ENCODE measurements at places on chromosomes 4 and X.

DNA sequence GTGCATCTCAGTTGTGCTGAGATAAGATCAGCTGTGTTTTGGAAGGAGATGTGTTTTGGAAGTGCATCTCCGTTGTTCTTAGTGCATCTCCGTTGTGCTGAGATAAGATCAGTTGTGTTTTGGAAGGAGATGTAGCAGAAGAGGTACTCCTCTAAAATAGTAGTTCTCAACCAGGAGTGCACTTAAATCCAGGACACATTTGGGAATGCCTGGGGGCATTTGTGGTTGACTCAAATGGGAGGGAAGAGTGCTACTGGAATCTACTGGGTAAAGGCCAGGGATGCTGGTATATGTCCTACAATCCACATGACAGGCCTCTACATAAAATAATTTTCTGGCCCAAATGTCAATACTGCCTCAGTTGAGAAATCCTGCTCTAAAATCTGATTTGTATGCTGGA, 70.8 kb upstream of the CHRDL1 start:
- DNase-seq, result no peak

- no peak for DNase-seq
Measured at GRCh38 chr4:179095585-179096221, 1653.5 kb upstream of the AGA start.

GRCh38 chrX:10395179-10395578, 225.2 kb downstream of the MID1 start:
- DNase-seq, result no peak

DNA sequence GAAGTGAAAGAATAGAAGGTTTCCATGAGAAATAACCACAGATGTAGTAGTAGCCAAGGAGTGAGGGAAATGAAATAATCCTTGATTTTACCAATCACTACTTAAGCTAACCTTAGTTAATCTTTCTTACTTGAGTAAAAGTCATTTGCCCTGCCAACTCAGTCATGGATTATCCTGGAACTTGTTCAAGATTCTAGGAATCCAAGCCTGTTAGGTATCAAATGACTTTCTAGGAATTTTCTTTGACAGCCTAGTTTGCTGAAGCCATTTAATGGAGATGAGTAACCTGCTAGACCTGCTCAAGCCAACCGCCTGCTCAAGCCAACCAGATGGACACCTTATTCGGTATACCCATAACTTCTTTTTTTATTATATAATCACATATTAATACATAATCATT, 180.5 kb downstream of the KLHL13 start:
- no peak for DNase-seq

GRCh38 chrX:46624090-46624786, 50.7 kb downstream of the CHST7 start:
- DNase-seq, result no peak

- DNase-seq, result no peak
Measured at GRCh38 chr4:75823812-75824211, 78.4 kb downstream of the PPEF2 start.

- no peak for DNase-seq
Measured at GRCh38 chr4:62191451-62192240, 991.5 kb downstream of the ADGRL3 start.

DNA sequence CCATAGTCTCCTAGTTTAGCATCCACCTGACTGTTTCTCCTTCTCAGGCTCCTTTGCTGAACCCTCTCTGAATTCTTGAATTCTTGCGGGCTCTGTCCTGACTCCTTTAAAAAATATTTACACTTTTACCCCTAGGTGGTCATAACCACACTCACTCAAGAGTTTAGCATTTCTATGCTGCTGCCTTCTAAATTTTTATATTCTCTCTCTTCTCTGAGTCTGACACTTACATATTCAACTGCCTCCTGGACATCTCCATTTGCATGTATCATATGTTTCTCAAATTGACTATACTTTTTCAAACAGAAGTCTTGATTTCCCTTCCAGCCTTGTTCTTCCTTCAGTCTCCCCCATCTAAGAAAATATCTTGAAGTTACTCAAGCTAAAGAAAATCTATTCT, 31.6 kb downstream of the ARL9 start:
- no peak for DNase-seq

- no peak for DNase-seq
Measured at GRCh38 chr4:174036576-174036975, 246.9 kb downstream of the FBXO8 start.

- no peak for DNase-seq
Measured at GRCh38 chrX:137427816-137428215, 138.1 kb upstream of the ZIC3 start.

- DNase-seq, result peak; percentile 87
Measured at GRCh38 chr4:26746802-26747213, 113.8 kb upstream of the STIM2 start.

- no peak for DNase-seq
Measured at GRCh38 chr4:15013585-15013984, 11.3 kb downstream of the CPEB2 start.

- DNase-seq, result no peak
Measured at GRCh38 chrX:439241-439640, 52.5 kb upstream of the PPP2R3B start.

GRCh38 chrX:26574234-26574633, 358.3 kb downstream of the MAGEB5 start:
- no peak for DNase-seq

DNA sequence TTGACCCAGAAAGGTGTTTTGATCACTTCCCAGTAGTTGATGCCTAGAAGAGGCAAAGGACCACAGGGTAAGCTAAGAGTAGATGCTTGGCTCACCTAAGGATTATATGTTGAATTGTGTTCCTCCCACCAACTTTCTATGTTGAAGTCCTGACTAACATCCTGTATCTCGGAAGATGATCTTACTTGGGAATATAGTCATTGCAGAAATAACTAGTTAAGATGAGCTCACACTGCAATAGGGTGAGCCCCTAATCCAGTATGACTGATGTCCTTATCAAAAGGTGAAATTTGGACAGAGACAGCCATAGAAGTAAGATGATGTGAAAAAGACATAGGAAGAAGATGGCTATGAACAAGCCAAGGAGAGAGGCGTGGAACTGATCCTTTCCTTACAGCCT, 3.3 kb upstream of the HMGB2 start:
- no peak for DNase-seq

- DNase-seq, result peak; percentile 3
Measured at GRCh38 chr4:27084685-27085361, 224.2 kb downstream of the STIM2 start.

- DNase-seq, result no peak
Measured at GRCh38 chrX:16882169-16882568, 12.0 kb upstream of the RBBP7 start.

GRCh38 chr4:7719354-7720174, 220.1 kb downstream of the AFAP1 start:
- peak; percentile 53 for DNase-seq

DNA sequence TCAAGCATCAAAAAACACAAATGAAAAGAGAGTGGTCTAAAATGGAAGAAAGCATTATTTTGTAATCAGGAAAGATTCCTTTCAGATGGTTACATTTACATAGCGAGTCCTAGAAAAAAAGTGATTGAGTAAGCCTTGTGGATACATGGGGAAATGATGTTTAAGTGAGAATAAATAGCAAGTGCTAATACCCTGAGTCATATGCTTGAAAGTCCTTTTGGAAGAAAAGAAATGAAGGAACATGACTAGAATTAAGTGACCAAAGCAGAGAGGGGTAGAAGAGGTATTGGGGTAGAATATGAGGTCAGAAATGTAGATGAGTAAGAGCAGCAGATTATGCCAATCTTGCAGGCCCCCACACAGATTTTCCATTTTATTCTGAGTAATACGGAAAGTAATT, 814.8 kb upstream of the GRID2 start:
- DNase-seq, result no peak

DNA sequence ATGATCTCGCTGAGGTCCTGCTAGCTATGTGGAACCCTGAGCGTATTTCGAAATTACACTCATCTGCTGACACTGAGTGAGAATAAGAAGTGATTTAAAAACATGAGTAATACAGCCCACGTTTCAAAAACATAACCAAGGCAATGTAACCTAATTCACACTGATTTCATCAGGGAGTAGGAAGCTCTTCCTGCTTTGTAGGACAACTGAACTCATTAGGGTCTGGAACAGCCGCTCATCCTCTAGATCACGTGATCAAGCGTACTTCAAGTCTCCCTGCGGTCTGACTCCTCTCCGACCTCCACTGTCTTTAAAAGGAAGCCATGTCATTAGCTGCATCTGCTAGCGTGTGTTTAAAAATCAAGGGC, 138.0 kb downstream of the NSUN7 start:
- DNase-seq, result peak; percentile 7

DNA sequence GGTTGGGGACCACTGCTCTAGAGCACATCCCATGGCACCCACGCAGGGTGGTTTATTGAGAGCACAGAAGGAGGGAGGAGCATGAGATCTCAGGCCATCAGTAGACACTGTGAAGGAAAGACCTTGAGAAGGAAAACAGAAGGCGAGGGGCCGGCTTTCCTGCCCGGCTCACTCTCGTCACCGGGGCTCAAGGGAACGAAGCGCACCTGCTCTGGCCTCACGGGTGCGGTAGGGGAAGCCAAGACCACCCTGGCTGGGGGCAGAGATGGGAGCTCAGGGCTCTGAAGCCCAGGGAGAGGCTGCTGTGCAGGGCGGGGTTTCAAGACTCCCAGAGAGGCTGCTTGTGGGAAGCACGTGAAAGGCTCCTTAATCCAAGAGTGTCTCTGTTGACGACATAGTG, 105.9 kb downstream of the TNIP2 start:
- no peak for DNase-seq

DNA sequence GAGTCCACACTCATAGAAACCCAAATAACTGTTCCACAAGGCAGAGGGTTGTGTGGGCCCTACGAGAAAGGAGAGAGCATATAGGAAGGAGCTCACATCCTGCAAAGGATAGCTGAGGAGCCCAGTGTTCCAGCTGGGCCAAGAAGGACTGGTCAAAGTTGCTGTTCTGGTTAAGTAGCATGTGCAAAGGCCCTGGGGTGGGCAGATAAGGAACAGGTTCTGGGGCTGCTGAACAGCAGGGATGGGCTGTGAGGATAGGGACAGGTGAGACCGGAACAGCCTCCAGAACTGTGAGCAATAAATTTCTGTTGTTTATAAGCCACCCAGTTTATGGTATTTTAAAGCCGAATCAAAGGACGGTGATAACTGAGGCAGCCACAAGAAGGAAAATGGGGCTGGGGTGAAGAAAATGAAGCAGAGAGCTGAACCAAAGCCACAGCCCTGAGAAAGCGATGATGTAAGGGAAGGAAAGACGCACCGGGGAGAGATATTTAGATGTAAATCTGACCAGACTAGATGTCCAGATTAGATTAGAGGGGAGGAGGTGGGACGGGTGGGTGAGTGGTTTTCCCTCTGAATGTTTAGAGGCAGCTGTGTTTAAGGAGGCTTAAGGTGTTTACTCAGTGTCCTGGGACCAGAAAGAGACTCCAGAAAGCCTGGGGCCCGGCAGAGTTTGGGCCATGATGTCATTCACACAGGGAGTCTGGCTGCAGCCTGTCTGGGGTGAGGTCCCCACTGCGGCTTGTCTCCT, 180.8 kb upstream of the BCOR start:
- peak; percentile 59 for DNase-seq

GRCh38 chr4:102638621-102639020, 122.1 kb downstream of the MANBA start:
- no peak for DNase-seq

DNA sequence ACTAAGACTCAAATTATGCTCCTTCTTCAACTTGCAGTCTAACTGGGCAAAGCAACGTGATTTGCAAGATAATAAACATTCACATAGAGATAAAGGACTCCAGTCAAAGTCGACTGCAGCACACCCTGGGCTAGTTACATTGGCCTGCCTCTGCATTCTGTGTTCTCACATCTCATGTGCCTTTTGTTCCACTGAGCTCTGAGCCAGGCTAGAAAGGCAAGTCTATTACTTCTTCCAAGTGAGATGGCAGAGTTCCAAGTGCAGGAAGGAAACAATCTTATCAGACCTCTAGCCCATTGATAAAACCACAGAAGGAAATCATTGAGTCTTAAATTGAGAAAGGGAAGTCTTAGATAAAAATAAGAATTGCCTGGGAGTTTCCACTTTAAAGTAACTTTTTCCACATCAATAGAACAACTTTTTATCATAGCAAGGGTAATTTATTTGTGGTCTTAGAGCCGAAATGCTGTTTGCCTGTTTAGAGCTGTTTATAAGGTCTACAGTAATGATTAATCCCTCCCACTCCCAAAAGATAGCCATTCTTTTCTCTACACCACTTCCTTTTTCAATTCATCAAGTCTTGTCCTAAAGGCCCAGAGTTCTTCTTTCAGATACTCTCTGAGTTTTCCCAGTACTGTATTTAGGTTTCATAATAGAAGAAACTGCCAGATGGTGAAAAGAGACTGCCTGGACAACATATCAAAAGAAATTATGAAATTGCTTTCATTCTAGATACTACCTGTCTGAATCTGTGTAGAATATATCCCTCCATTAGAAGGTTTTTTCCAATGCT, 200.2 kb downstream of the GUCY2F start:
- DNase-seq, result no peak

- DNase-seq, result no peak
Measured at GRCh38 chrX:8237718-8238117, 66.7 kb upstream of the VCX2 start.

GRCh38 chr4:128660361-128661215, 148.9 kb upstream of the JADE1 start:
- DNase-seq, result no peak

DNA sequence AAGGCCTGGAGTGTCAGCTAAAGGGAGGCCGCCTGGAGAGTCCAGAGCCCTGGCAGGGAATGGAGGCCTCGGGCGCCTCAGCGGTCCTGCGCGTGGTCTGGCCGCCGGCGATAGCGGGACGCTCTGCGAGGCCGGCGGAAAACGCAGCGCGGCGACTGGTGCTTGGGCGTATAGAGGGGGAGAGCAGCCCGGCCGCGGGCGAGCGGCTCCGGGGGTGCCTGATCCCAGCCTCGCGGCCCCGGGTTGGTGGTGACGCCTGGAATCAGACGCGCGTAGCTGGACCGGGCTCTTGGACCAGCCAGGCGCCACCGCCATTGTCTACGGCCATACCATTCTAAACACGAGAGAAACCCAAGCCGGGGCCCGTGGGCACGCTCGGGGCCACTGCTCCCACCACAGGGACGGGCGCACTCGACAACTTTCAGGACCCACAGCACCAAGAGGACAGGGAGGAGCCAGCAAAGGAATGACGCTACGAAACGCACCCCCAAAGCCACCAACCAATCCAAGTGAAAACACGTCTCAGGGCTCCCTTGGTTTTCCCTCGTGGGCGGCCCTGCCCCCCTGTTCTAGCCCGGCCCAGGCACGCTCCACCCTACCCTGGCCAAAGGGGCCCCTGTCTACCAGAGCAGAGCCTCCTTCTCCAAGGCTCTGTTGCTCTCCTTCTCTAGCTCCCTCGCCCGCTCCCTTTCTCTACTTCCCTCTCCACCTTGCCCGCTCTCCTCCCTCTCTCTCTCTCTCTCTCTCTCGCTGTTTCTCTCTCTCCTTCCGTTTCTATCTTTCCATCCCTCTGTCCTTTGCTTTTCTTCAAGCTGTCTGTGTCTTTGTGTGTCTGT, 7.8 kb downstream of the FRG2 start:
- DNase-seq, result no peak

DNA sequence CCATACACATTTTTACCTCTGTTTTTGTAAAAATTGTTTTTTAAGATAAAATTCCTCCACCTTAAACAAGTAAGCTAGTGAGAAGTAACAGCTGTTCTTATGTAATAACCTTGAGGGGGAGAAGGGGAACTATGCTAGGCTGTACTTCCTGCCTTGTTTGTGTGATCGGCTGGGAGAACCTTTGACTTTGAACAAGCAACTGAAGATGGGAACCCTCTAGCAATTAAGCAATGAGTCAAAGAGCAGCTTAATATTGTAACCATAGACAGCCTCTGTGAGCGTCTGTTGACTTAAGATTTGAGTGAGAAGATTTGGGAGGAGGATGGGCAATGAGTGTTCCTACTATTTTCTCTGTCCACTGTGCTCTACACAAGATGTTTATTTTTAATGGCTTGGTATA, 135.1 kb downstream of the SCLT1 start:
- no peak for DNase-seq

GRCh38 chr4:165788686-165789463, 84.2 kb upstream of the TLL1 start:
- DNase-seq, result no peak

Data from activated CD4-positive, alpha-beta T cell treated with anti-CD3 and anti-CD28 coated beads, Interleukin-2, Interleukin-4, amounts not matched to agents 100 ng/mL and 50 ng/mL, durations not matched to agents 16 hours and 8 hours (primary cell).